ENCODE measurements at places on chromosomes 2 and 18.

GRCh38 chr2:134139611-134140010, 114.3 kb upstream of the MGAT5 start:
- no peak for DNase-seq

DNA sequence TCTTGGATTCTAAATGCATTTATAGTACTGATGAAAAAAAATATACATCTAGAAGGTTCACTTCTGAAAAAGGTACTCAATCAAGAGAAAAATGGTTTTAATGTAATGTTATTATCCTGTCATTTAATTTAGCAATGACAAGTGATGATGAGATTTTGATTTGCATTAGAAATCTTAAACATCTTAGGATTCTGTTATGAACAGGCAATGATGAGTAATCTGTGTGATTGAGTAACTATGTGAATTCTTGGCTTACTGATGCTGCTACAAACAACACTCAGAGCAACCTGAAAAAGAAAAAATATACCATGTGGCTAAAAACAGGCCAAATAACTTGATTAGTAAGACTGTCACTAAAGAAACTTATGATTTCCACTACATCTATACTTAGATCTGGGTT, 30.1 kb downstream of the RBKS start:
- DNase-seq = peak; percentile 83

- DNase-seq = peak; percentile 99
Measured at GRCh38 chr2:236743039-236743920, 173.7 kb downstream of the ACKR3 start.

DNA sequence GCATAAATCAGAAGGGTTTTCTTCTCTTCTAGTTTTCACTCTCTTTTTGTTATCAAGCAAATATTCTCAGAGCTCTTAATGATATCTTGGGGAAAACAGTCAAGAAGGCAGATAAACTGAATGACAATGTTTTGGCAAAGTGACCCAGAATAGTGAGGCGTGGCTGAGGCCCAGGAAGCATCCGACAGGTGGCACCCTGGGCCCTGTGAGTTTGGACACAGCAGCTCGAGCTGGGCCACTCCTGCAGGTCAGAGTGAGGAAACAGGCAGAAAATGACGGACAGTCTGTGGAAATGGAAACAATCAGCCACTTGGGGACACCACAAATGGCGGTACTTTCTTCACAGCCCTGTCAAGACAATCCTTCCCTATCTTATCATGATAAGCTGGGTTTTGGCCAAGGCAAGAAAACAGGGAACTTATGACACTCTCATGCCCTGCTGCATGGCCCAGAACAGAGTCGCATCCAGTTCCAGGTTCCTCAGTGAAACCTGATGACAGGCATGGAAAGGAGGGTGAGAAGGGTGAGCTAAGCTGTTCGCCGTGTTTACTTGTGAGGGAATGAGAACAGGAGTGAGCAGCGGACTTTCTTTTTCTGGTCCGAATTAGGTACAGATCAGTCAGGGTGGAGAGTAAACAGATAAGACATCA, 32.1 kb downstream of the MRPL44 start:
- DNase-seq = no peak

DNA sequence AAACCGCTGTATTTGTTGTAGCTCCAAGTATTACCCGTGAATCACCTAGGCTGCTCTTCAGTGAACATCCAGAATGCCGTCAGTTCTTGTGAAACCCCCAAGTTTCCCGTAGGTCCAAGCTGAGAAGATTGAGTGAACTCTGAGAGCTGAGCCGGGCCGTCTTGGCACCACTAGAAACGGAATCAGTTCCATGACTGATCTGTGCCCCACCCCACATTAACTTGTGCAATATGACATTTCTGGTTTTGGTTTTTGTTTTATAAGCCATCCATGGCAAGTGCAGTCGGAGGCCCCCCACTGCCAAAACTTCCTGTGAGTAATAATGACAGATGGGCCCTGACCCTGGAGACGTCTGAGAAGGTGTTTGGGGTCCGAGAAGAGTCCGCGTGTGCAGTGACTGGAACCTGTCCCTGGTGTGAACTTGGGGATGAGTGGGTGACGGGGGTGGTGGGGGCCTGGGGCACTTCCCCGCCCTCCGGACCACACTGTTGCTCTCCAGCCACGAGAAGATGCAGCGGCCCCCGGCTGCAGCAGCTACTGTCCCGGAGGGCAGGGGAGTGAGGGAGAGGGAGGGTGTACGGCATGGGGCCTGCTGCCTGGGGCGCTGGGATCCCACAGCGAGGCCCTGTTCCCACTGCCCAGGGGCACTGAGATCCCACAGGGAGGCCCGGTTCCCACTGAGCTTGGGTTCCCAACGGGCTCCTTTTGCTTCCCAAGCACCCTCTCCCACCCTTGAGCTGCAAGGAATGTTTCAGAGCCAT, 26.5 kb downstream of the NFATC1 start:
- peak; percentile 18 for DNase-seq

DNA sequence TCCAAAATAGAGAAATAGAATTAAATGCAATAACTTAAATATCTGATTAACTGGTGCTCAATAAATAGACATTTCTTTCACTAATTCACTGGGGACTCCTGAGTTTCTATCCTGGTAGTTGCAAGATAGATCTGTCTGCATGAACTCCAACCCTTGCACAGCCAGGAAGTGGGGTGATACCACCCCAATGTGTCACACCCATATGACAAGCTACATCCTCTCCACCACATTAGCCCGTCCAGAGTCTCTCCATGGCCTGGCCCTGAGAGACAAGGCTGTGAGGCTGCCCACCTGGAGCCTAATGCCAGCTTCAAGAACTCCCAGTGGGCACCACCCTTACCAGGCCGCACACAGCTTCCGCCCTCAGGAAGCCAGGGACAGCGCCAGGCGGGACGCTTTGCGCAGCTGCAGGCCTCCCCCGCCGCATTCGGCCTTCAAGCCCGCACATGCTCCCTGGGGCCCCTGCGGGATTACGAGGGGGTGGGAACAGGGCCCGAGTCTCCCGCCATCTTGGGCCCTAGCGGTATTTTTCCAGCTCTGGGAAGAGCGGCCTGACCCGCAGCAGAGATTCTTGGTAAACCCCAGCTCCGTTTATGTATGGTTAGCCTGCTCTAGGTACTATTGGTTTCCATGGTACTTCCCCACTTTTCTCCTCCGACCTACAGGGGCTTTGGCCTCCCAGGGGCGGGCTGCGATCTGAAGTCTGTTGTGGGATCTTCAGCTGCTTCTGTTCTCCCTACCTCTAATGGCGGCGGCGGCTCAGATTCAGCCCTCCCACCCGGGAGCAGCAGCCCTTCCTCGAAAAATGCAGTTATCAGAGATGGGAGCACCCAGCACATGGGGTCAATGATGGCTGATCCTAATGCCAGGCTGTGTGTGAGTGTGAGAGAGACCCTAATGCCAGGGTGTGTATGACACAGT, at the start of gene TDRD15:
Gene TDRD15, plus strand, starts transcription at position 496 of the 921 bp plus-strand sequence. CDS start 13,500 bp downstream, outside the sequence.
- no peak for DNase-seq

- DNase-seq = peak; percentile 44
Measured at GRCh38 chr2:8389431-8390108, 292.3 kb upstream of the ID2 start.

DNA sequence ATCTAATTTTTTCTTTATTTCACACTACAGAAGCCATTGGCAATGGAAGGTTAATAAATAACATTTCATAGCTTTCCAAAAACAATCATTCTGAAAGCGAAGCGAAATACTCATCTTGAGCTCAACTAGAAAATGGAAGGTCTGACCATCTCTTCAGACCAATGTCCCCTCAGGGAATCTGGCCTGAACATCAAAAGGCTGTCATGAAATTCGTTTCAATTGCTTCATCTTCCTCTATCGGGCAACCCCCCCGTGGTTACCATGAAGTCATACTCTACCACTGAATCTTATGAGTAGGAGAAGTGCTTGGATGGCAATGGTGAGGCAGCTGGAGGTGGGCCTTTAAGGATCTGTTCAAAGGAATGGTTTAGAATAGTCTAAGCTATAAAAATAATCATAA, 22.9 kb upstream of the CYTIP start:
- no peak for DNase-seq
